Effector memory CD4-positive, alpha-beta T cell (primary cell): ENCODE measurements at places on chromosomes 11 and 22.

- no peak for DNase-seq
These were observed 12.2 kb downstream of the OR4D9 start for GRCh38 chr11:59523541-59523940.

GRCh38 chr11:81345609-81346008 is 1388.1 kb downstream of the FAM181B start:
- DNase-seq = no peak

GRCh38 chr11:57776031-57776521 is 14.5 kb downstream of the CTNND1 start:
- no peak for DNase-seq

DNA sequence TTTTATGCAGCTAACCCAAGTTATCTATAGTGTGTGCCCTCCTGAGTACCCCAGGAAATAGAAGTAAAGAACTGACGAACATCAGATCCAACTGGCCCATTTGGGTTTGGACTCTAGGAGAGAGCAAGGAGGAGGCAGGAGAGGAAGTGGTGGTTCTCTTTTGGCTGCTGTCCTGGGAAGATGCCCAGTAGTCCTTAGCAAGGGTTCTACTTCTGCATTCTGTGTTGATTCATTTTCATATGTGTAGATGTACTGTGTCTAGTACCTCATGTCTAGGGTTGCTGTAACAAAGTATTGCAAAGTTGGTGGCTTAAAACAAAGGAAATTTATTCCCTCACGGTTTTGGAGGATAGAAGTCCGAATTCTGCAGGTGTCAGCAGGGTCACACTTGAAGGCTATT is 6.6 kb upstream of the MMP27 start:
- DNase-seq = no peak

DNA sequence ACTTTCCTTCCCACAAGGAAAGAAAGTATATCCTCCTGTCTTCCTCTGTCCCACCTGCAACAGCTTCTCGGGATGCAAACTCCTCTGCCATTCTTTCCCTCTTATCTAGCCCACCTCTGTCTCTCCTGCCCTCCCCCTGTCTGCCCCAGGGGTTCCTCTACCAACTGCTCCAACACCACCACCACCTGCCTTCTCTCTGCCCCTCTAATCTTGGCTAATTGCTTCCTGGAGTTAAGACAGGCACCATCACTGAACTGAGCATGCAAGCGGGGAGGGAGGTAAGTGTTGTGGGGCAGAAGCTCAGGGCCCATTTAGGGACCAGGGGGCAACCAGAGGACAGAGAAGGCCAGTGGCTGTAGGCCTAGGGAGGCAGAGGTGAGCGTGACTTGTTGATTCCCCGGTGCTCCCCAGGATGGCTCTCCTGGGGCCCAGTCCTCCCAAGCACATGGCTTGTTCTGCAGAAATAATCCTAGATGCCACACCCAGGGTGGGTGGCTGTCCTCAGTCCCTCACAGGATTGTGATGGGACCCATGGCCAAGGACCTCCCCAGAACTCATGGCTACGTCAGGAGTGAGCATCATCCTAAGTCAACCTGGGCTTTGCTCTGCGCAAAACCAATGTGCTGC is 111.1 kb downstream of the TP53I11 start:
- no peak for DNase-seq

GRCh38 chr11:11230087-11230486 is 123.0 kb downstream of the CSNK2A3 start:
- no peak for DNase-seq

DNA sequence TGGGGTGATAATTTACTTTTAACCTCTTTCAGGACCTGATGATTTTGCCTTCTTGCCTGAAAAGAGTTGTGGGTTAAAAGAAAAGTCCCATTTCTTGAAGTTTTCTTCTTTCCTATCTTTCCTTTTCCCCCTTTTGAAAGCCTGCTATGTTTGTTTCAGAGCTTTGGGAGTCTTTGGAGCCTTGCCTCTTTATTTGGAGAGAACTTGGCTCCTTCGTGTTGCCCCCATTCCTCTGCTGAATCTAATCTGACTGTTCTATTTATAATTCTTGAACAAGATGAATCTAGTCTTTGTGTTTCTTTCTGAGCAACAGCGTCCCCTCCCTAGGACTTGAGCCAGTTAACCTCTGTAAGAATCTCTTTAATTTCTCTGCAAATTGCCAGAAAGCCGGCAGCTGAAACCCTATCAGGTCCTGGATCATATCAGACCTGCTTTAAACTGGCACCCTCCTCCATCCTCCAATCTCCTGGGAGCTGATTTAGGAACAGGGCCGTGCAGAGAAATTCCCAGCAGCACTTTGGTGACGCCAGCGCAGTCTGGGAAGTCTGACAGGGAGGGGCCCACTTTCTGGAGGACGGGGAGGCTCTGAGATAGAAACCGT is 289.1 kb upstream of the SORL1-AS1 start:
- no peak for DNase-seq

GRCh38 chr11:46339816-46340215 is 7.4 kb upstream of the DGKZ start:
- DNase-seq = no peak

DNA sequence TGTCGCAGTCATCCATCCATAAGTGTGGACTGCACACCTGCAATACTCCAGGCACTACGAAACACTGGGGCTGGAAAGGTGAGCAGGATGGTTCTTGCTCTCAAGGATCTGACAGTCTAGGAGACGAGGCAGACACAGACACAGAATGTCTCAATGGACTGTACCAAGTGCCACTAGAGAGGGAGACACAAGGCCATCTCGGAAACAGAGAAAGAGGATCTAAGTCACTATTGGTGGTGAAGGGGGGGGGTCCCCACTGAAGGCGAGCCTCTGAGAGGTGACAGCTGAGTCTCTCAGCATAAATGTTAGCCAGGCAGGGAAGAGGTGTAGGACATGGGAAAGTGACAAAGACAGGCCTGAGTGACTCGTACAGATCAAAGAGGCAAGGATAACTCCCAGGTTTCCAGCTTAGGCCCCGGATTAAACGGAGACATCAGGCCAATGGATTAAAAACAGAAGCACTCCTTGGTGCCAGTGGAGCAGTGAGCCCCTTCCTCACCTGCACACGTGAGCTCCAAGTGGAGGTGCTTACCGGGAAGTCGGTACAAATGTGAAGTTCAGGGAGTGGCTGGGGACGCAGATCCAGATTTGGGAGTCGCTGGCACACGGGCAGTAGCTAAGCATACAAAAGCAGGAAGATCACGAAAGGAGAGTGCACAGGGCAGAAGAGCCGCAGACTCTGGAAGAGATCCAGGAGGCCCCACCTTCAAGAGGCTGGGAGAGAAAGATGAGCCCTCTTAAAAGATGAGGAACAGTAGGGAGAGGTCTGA is 117.2 kb downstream of the MICAL3 start:
- no peak for DNase-seq

GRCh38 chr22:18078329-18079041 is 695 bp downstream of the PEX26 start:
- DNase-seq = peak; percentile 8

DNA sequence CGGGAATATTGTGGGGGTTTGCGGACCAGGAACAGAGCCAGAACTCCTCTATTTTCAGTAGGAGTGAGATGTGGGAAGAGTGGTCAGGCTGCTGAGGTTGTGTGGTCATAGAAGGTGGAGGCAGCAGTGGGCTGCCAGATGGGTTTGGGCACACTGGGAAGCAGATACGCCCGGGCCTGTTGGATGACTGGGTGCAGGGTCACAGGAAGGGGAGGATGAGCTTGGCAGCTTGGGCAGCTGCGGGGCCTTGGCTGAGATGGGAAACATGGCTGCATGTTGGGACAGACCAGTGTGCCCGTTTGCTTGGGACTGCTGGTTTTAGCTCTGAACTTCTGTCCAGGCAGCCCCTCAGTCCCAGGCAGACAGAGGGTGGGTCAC is 11.4 kb downstream of the SHANK3 start:
- DNase-seq = no peak

DNA sequence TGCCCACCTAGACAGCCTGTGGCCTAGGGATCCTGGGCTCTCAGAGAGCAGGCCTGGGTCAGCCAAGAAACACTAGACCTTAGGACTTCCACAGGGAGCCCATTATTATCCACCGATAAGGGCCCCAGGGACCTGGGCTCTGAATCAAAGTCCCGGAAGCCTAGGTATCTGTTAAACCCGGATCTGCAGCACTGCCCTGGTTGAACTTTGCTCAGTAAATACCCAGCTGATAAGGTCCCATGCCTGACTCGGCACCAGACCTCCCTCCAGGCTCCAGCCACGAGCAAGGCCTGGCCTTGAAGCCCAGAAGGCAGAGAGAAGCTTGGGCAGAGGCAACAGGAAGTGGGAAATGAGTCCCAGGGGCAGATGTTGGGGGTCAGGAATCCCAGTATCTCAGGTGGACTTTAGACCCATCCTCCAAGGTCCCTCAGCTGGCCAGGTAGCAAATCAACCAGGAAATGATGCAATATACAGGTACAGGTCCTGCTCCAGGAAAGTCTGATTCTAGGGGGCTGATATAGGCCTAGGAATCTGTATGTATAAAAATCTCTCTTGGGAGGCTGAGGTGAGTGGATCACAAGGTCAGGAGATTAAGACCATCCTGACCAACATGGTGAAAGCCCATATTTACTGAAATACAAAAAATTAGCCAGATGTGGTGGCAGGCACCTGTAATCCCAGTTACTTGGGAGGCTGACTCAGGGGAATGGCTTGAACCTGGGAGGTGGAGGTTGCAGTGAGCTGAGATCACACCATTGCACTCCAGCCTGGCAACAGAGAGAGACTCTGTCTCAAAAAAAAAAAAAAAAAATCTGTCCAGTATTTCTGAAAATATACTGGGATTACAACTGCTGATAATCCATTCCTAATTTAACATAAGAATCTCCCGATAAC is 18.7 kb downstream of the POU2AF1 start:
- DNase-seq = no peak

- no peak for DNase-seq
These were observed 12.8 kb upstream of the APOBEC3A start for GRCh38 chr22:38944653-38945052.

- DNase-seq = no peak
These were observed 166.8 kb downstream of the CSNK2A3 start for GRCh38 chr11:11186249-11186648.

DNA sequence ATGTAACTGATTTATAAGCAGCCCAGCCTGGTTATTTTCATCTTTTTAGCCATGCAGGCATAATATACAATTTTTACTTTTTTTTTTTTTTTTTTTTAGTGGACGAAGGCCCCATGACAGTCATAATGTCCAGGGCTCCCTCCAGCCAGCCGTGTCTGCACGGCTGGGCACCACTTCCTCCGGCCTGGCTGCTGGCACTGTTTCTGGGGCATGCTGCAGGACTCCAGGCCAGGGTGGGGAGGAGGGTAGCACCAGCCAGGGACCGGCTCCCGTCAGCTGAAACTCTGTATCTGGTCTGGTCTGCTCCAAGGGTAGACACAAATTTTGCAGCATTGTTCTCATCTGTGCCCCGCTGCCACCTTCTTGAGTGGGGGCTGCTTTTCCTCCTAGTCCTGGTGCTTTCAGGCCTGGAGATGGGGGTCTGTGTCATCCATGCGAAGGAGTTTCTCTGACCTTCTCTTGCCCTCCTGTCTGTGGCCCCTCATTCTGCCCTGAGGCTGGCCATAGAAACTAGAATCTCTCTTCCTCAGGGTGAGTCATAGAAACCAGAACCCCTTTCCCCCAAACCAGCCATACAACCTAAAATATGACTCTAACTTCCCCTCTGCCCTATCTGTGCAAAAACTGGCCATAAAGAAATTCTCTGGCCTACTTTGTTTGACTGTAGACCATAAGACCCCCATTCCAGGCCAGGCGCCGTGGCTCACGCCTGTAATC is 9.2 kb upstream of the RRP7A start:
- DNase-seq = no peak

DNA sequence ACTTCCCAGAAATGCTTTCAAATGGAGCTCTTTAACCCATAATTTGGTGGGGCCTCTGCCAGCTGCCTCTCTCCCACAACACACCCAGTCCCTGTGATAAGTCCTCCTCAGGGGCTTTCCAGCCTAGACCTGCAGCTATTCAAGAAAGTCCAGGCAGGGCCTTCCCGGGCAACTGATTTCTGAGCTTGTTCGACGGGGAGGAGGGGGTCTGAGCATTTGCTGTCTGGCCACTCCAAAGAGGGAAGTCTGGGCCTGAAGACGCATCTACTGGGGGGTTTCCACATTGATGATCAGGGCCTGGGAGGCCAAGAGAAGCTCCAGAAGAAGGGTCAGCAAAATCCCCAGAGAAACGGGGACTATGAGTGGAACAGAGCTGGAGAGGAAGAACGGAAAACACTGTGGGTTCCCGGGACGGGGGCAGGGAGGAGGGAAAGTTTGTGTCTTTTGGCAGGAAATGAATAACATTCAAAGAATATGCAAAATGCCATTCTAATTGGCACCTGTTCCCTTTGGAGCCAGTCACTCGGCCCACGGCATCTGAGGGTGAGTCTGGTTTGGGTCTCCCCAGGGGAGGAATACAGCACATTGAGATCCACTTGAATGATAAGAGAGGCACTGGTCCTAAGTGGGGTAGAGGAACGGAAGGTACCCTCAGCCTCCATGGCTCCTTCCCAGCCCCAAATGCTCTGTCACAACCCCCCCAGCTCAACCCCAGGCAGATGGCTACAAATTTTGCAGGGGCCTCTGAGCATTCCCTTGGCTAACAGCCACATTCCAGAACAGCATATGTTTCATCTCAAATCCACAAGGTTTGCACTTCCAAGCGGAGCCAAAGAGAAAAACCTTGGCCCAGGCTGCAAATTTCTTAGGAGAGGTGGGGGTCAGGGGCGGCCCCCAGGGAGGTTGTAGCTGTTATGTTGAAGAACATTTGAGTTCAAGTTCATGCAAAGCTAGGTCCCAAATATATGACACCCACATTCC is 72.0 kb downstream of the RPUSD4 start:
- DNase-seq = no peak

- DNase-seq = no peak
These were observed 32.8 kb downstream of the MYEOV start for GRCh38 chr11:69326622-69327219.

GRCh38 chr11:114311946-114312345 is 15.7 kb downstream of the NNMT start:
- DNase-seq = no peak

- DNase-seq = peak; percentile 24
These were observed 43.2 kb upstream of the VPREB1 start for GRCh38 chr22:22201185-22201929.

DNA sequence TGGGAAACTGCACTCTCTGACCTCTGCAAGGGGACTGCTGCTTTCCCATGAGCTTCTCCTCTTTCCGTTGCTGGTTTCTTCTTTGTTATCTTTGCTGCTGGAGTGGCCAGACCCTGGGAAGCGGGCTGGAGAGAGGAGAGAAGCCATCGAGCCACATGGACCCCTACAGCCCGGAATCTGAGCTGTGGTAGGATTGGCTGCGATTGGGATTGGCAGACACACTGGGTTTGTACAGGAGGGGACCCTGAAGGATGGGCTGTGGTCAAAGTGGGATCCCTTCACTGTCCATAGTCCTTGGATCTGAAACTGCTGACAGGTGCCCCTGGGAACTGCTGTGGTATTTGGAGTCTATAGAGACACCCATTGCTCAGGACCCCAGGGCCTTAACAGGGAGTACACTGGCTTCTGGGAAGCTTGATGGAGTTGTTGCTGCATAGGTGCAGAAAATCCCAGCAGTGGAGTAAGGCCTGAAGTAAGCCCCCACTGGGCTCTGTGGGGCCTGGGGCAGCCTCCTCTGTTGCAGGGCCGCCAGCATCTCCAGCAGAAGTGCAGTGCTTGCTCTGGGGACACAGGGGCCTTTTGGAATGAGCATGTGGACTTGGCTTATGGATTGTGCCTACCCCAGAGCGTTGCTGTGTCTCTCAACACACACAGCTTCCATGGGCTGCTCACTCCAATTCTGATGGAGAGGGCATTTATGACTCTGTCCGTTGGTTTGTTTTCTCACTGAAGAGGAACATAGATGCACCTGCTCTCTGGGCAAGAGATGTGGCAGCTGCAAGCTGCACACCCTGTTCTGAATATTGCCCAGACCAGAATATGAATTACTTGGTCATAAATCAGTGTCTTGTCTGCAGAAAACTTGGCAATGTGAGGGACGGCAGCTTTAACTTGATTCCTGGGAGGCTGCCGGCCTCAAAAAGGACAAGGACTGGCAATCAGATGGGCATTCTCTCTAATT is 32.0 kb downstream of the BCR start:
- no peak for DNase-seq
